ENCODE measurements at places on chromosomes 3 and 15.

DNA sequence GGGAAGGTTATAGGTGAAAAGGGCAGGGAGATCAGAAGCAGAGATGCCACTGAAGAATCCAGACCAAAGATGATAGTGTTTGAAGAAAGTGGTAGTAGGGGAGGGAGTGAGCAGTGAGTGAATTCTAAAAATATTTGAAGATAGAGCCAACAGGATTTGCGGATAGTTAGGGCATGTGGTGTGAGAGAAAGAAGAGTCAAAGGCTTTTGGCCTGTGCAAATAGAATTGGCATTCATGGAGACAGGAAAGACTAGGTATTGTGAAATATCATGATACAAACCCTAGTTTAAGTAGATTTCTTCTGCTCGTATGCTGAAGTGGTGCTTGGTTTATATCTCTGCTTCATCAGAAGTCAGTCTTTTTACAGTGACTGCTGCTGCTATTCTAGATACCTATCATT lies 224.2 kb upstream of the CFAP20DC start:
- no peak for DNase-seq

DNA sequence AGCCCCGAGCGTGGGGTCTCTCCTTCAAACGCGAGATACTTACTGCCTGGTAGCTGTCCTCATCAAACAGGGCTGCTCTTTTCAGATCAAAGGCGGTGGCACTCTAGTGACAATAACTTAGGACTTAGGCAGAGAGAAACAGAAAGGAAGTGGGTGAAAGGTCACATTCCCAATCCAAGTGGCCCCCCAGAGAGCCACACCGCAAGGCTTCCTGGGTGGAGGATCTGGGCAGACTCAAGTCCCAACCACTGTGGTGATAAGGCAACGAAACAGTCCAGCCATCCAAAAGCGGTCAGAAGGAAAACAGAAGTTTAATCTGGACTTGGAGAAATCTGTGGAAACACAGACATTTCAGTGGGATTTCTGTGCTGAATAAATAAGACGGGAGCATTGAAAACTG lies 227.2 kb downstream of the ADAMTS17 start:
- DNase-seq: peak; percentile 66

DNA sequence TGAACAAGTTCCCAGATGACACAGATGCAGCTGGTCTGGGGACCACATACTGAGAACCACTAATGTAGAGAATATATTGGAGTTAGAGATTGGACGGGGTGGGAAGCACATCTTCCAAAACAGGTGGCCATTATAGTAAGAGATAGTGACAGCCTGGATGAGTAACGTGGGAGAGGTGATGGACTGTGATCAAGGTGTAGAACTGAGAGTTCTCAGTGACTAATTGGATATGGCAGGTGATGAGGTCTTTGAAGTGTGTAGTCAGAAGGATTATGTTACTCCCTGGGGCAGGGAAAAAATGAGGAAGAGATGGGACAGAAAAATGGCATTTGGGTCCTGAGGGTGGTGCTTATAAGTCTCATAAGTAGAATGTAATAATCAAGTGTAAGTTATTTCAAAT lies 66.6 kb downstream of the KCNMB2 start:
- DNase-seq: no peak

DNA sequence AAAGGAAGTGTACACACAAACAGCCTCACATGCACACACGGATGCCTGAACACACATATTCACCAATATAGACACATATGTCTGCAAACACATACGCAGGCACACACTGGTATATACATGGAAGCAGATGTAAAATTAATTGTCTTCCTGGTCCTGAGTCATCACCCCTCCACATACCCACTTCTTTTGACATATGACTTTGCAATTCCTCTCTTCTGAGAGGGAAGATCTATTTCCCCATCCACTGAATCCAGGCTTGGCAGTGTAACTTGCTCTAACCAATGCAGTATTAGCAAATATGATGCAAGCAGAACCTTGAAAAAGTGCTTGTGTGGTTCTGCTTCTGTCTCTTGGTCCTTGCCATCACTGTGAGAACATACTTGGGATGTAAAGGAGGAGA lies 76.8 kb upstream of the HRH1 start:
- DNase-seq: no peak

DNA sequence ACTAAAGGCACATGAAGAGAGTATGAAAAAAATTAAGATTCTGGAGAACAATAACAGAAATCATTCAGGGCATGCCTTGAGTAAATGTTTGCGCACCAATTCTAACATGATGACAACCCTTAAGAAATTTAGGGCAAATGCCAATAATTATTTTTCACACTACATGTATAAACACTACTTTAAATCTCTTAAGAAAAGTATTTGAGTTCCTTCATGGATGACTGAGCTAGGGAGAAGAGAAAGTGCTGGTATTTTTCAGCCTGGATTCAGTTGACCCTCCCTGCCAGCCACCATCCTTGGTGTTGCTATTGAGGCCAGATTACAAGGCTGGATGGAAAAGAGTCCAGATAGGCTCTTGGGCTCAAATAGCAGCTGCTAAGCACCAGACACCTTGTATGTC lies 8.0 kb upstream of the EID1 start:
- DNase-seq: no peak

GRCh38 chr3:195582947-195583346 lies 793 bp downstream of the APOD start:
- DNase-seq: no peak

GRCh38 chr3:72591522-72592421 lies 256.5 kb downstream of the SHQ1 start:
- peak; percentile 82 for DNase-seq

DNA sequence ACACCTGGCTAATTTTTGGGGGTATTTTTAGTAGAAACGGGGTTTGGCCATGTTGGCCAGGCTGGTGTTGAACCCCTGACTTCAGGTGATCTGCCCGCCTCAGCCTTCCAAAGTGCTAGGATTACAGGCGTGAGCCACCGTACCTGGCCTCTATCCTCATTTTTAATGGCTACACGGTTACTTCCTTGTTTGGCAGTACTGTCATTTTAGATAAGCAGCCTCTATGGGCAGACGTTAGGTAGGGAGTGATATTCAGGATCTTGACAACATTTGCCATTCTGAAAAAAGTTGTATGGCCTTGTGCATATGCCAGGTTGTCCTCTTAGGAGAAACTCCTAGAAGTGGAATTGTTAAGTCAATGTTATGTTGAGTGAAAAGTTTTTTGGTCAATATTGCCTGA lies 141.7 kb downstream of the ITPR1 start:
- DNase-seq: no peak

- DNase-seq: no peak
These were observed 21.8 kb downstream of the SHC4 start for GRCh38 chr15:48941904-48942303.

DNA sequence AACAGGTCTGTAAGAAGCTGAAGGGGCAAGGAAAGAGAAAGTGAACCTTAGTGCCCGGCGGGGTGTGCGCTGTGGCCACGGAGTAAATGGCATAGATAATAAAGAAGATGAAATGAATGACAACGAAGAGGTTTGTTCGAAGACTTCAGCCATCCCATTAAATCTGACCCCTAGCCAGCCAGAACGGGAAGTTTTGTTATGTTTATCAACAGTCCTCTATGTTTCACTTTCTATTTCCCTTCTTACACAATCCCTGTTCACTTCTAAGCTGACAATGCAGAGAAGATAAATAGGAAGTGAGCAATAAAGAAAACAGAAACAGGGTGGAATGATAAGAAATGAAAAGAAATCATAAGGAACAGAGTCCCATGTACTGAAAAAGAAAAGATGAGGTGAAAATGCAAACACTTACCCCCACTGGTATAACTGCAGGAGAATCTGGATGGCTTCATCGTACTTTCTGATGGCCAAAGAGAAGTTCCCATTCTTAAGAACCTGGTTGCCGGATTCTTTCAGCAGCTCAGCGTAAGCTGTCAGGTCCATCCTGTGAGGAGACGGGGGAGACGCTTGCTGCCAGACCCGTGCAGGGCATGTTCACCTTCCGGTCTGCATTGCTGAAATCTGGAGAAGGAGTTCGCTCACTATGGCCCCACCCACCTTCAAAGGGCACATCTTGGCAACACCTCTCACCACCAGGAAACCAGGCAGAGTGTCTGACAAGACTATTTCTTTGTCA lies 36.8 kb downstream of the TRANK1 start:
- DNase-seq: peak; percentile 71

DNA sequence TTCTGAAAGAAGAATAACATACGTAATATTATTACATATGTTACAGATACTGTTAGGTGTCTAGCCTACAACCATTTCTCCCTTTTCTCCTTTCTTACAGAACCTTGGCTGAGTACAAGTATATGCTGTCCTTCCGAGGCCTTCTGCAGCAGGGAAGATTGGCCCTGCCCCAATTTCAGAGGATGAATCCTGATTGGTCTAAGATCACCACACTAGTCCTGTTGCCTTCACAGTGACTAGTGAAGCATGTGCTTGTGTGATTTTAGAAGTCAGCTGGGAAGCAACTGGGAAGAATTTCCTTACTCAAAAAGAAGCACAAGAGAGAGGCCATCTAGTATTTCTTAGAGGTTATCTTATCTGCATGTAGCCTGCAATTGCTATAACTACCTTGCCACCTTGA lies 30.6 kb upstream of the MECOM start:
- no peak for DNase-seq

GRCh38 chr3:31550452-31551251 lies 17.9 kb downstream of the STT3B start:
- DNase-seq: peak; percentile 41

- no peak for DNase-seq
These were observed 74.2 kb upstream of the ABHD17C start for GRCh38 chr15:80620931-80621330.

DNA sequence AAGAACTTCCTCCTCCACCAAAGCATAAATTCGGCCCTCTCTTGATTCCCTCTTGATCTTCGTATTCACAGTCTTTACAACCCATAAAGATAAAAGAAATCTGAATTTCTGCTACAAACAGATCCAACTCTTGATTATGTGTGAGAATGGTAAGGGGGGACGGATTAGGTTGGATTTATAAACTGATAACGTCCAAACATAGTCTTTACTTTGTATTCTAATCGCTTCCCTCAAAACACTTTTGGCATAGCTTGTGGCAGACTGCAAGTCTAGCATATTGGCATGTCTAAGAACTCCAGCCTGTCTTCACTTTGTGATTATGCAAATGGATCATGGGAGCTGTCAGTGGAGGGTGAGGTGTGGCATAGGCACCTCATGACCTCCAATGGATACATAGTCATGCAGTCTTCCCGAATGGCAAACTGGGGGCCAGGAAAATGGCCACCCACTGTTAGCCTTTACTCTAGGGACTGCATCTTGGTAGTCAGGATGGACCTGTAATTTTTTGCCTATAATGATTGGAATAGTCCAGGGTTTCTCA lies 24.3 kb upstream of the GPR171 start:
- DNase-seq: no peak

DNA sequence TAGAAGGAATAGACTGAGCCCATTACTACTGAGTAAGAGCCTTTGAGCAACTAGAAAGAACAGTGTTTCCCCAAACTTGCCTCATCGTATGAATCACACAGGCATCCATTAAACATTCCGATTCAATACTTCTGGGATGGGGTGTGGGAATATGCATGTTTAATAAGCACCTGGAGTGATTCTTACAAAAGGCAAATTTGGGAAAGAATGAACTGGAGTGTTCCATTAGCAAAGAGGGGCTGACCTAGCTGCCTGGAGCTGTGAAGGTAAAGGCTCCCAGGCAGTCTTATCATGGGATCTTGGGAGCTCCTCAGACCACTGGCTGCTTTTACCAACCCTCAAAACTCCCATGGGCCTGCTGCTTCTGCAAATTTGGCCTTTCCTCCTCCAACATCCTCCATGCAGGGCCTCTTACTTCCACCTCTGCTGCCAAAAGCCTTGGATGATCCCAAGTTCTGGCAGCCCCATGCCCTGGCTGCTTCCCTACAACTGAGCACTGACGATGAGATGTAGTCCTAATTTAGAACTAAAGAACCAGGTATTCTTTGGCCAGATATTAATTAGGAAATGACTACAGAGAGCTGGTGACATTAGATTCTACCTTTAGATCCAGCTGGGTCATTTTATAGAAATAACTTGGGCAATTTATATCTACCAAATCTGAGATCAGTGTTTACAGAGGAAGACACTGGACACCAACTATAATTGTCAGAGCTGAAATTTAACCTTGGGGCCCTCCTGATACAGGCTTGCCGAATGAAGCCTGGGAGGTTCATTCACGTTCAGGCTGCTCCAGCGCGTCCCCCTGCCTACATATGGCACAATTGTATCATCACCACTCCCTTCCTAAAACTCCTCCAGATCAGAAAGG lies 11.2 kb upstream of the HOMER2 start:
- no peak for DNase-seq

- no peak for DNase-seq
These were observed at the start of gene CHL1 for GRCh38 chr3:196311-197148. Gene CHL1 (plus strand): TSS chr3:196763. CDS start chr3:319777, 123,014 bp downstream.

- DNase-seq: peak; percentile 45
These were observed at the start of gene CDHR4 for GRCh38 chr3:49799761-49800160. Gene CDHR4 (minus strand): TSS chr3:49799873. CDS start chr3:49799812, 61 bp downstream.

DNA sequence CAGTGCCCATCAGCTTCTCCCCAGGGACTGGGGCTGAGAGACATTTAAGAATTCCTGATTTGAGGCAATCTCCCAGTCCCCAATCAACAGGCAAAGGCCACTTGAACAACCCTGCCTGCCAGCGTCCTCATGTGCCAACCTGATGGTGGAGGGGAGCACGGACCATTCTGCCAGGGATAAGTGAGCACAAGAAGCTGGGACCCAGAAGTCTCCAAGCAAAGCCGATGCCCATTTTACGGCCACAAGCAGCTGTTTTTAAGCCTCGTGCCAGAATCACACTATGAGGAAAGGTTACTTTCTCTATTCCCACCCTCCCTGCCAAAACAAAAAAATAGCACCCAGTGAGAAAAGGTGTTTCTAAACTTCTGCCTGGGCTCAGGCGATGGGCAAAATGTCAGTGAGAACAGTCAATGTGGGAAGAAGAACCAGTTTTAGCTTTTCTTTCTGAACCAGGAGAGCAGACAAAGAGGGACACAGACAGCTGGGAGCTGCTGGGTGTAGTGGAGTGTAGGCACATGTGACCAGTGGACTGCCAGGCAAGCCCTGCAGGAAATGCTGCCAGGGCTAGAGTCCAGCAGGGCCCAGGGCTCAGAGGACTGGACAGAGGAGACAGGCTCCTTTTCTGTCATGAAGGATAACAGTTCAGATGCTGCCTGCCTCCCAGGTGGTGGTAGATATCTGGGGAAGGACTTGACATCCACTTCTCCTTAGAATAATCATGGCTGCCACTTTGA lies 57.7 kb downstream of the ATP2B2 start:
- no peak for DNase-seq

DNA sequence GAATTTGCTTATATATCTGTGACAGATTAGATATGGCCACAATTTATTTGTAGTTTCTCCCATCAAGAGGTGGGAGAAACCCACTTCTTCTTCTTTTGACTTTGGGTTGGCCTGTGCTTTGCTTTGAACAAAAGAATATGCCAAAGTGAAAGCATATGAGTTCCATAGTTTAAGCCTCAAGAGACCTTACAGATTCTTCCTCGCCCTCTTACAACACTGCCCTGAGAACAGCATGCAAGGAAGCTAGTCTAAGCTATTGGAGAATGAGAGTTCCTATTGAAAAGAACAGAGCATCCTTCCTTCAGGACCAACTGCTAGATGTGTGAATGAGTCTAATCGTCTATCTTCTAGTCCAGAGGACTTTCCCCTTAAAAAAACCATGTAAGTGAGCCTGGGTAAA lies 394.8 kb downstream of the TUSC7 start:
- DNase-seq: no peak

- no peak for DNase-seq
These were observed 629.2 kb upstream of the AGTR1 start for GRCh38 chr3:148068466-148068865.
